ENCODE measurements at places on chromosomes 2 and 18. TPM values are rescaled to one million over a fixed set of nuclear protein-coding genes. Genes with fewer than 3 reads are reported as not detected.
A peak's percentile ranks its signal among the peaks of the same experiment; 100 is the strongest.

The RUFY4 gene
- total RNA-seq, result not detected

The SLC11A1 gene
- 0.35 TPM for total RNA-seq

The SLC5A6 gene
- total RNA-seq, result 49.0 TPM

The CABLES1 gene
- 10.0 TPM for total RNA-seq

The NEU4 gene
- 0.92 TPM for total RNA-seq

The EHD3 gene
- 1.8 TPM for total RNA-seq

The LDLRAD4 gene
- 1.2 TPM for total RNA-seq

The CFC1 gene
- total RNA-seq, result not detected

The GNLY gene
- total RNA-seq, result not detected

DNA sequence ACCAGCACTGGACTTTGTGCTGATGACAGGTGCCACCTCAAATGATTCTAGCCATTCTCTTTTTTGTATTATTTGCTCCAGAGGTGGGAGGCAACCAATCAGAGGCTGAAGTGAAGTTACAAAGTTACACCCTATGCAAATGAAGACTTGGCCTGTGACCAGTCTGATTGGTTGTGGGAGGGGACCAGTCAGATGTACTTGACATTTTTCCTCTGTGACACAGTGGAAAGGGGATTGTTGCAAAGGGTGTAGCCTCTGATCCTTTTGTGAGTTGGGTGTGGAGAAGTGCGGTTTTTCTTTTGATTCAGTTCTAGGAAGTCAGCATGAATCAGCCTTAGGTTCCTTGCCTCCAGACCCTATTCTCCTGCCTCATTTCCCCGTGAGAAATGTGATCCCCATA, 244.0 kb downstream of the ARL6IP6 start:
- no peak overlapping the region for H3K4me3 ChIP-seq
- H3K27ac ChIP-seq, result no peak overlapping the region
- H3K4me1 ChIP-seq, result no peaks in the 10 kb centered on the region
- no peak for DNase-seq

GRCh38 chr2:196935432-196935831, 8.9 kb upstream of the PGAP1 start:
- no peaks in the 10 kb centered on the region for H3K36me3 ChIP-seq
- no peaks in the 10 kb centered on the region for H3K4me1 ChIP-seq
- no peak overlapping the region for H3K4me3 ChIP-seq
- no peaks in the 10 kb centered on the region for H3K27me3 ChIP-seq
- no peak overlapping the region for H3K27ac ChIP-seq

DNA sequence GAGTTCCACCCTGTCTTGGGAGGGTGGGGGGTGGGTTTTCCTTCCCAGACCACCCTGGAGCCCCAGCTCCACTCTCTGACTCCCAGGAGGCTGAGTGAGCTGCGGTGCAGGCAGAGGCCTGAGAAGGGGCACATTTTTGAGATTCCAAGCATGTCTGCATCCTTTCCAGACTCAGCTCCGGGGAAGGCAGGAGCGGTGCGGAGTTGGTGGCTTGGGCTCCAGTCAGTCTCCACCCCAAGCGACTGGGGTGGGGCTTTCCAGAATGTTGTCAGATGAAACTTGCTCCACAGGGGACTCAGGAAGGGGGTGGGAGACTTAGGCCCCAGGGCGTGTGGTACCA, 44.2 kb upstream of the HS6ST1 start:
- DNase-seq, result peak; percentile 61
- H3K36me3 ChIP-seq, result no peaks in the 10 kb centered on the region
- no peak overlapping the region for H3K4me3 ChIP-seq
- no peaks in the 10 kb centered on the region for H3K27me3 ChIP-seq
- H3K27ac ChIP-seq, result no peak overlapping the region
- no peaks in the 10 kb centered on the region for H3K4me1 ChIP-seq

GRCh38 chr2:3405307-3405706, 25.8 kb downstream of the TRAPPC12 start:
- no peak for DNase-seq
- H3K27ac ChIP-seq, result no peak overlapping the region
- no peak overlapping the region for H3K4me3 ChIP-seq
- peaks cover 8% of the 10 kb centered on the region for H3K36me3 ChIP-seq

DNA sequence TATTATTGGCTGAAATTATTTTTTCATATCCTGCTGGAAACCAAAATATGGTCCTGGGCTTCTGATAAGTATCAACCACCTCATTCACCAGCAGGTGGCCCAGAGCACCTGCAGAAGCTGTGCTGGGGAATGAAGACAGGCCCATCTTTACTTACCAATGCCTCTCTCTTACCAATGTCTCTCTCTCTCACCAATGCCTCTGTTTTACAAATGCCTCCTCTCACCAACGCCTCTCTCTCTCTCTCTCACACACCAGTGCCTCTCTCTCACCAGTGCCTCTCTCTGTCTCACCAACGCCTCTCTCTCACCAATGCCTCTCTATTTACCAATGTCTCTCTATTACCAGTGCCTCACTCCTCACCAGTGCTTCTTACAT, 2.3 kb upstream of the MAL start:
- DNase-seq, result peak; percentile 64
- H3K4me3 ChIP-seq, result peak overlapping the region; percentile 4
- no peaks in the 10 kb centered on the region for H3K36me3 ChIP-seq
- H3K27ac ChIP-seq, result peak overlapping the region; percentile 19

GRCh38 chr2:176769021-176769420, 443.6 kb upstream of the HNRNPA3 start:
- no peaks in the 10 kb centered on the region for H3K4me1 ChIP-seq
- no peak overlapping the region for H3K4me3 ChIP-seq
- no peaks in the 10 kb centered on the region for H3K36me3 ChIP-seq

DNA sequence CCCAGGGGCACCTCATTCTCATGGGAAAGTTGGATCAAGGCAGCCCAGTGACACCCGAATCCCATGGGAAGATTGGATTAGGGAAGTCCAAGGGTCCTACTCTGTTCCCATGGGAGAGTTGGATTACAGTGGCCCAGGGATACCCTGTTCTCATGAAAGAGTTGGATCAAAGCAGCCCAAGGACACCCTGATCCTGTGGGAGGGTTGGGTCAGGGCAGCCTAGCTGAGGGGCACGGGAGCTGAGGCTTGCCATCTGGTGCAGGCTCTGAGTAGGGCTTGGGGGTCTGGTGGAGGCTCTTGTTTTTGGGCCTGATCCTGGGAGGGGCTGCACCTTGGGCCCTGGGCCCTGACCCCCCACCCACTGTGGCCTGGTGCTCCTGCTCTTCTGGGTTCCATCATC, 87.1 kb downstream of the ACKR3 start:
- no peaks in the 10 kb centered on the region for H3K27me3 ChIP-seq
- DNase-seq, result no peak
- H3K4me1 ChIP-seq, result peaks cover 18% of the 10 kb centered on the region
- H3K27ac ChIP-seq, result no peak overlapping the region
- no peak overlapping the region for H3K4me3 ChIP-seq

- H3K4me3 ChIP-seq, result peak overlapping the region; percentile 92
- H3K27me3 ChIP-seq, result no peaks in the 10 kb centered on the region
- peaks cover 16% of the 10 kb centered on the region for H3K36me3 ChIP-seq
- DNase-seq, result peak; percentile 52
- peaks cover 28% of the 10 kb centered on the region for H3K4me1 ChIP-seq
Observed at GRCh38 chr2:199955007-199955338, 318 bp downstream of the TYW5 start.

DNA sequence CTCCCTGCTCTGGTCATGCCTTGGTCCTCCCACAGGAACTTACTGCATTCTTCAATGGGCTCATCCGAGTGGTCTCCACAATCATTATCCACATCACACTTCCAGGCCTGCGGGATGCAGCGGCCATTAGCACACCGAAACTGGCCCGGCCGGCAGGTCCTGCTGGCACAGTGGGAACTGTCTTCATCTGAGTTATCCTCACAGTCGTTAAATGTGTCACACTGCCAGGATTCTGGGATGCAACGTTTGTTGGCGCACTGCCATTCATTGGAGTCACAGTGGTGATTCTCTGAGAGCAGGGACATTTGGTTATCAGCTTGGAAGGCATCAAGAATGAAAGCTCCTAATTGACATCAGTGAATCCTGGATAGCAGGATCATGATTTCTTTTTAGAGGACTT, 104.5 kb downstream of the DHRS9 start:
- DNase-seq, result no peak
- H3K4me1 ChIP-seq, result no peaks in the 10 kb centered on the region
- H3K27ac ChIP-seq, result no peak overlapping the region
- no peaks in the 10 kb centered on the region for H3K36me3 ChIP-seq

DNA sequence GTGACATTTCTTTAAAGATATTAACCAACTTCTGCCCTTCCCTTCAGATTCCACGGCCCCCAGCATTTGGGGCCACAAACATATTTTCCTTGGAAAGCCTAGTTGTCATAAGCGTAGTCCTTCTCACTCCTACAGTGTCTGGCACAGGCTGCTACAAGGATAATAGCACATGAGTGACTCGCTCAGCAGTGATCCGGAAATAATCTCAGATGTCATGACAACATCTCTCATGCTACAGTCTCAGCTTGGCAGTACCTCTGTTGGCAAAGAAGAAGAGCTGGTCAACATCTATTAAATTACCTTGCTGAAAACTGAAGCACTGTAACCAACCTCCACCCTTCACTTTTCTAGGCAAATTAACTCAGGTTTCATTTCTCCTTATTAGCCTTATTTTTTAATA, 351.7 kb downstream of the RAD51AP2 start:
- H3K4me3 ChIP-seq, result no peak overlapping the region
- H3K27ac ChIP-seq, result no peak overlapping the region
- H3K27me3 ChIP-seq, result no peaks in the 10 kb centered on the region
- peak; percentile 70 for DNase-seq
- no peaks in the 10 kb centered on the region for H3K36me3 ChIP-seq
- H3K4me1 ChIP-seq, result no peaks in the 10 kb centered on the region

- H3K27ac ChIP-seq, result no peak overlapping the region
- H3K4me1 ChIP-seq, result peaks cover 14% of the 10 kb centered on the region
- H3K4me3 ChIP-seq, result no peak overlapping the region
- no peak for DNase-seq
- no peaks in the 10 kb centered on the region for H3K27me3 ChIP-seq
- H3K36me3 ChIP-seq, result no peaks in the 10 kb centered on the region
Observed at GRCh38 chr18:59011289-59011688, 128.4 kb upstream of the SEC11C start.

GRCh38 chr2:178225006-178225805, 30.9 kb downstream of the OSBPL6 start:
- H3K27ac ChIP-seq, result no peak overlapping the region
- H3K36me3 ChIP-seq, result no peaks in the 10 kb centered on the region
- H3K4me1 ChIP-seq, result no peaks in the 10 kb centered on the region
- no peak overlapping the region for H3K4me3 ChIP-seq
- no peaks in the 10 kb centered on the region for H3K27me3 ChIP-seq

DNA sequence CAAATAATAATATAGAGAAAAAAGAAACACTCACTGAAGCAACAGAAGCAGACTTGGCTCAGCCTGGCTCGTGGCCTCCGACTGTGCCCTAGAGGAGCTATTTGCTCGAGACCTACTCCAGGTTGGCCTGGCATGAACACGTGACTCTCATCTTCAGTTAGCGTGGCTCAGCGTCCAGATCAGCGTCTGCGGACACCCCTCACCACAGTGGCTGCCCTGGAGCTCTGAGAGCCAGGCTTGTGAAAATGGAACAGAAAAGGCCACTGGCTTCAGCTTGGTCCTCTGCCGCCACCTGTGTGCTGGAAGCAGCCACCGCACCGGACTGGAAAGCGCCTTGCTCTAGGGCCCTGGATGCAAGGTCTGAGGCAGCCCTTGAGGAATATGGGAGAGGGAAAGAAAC, 1184.0 kb upstream of the GYPC start:
- H3K27ac ChIP-seq, result no peak overlapping the region
- H3K4me1 ChIP-seq, result no peaks in the 10 kb centered on the region
- H3K27me3 ChIP-seq, result no peaks in the 10 kb centered on the region
- H3K36me3 ChIP-seq, result no peaks in the 10 kb centered on the region
- DNase-seq, result peak; percentile 22
- no peak overlapping the region for H3K4me3 ChIP-seq

DNA sequence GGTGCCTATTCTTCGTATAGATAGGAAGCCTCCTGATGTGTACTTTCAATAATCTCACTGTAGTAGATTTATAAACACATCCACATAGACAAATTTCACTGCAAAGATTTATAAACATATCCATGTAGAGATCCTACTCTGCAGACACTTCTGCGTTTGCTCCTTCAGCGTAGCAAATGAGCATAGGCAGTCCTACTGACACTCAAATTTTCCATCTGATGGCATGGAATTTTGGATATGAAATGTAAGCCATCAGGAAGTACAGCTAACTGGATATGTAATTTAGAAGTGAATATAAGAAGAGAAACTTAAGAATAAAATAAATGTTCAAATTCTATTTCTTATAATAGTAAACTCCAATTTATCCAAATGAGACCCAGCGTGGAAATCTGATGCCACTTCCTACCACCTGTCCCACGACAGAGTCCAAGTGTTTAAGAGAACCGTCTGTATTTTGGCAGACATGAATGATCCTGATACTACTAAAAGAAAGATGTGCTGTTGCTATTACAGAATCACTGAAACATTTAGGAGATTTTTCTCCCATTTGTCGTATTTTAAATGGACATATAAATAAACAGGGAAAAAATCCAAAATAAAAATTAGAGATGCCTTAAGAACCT, 86.0 kb downstream of the DTNA start:
- no peaks in the 10 kb centered on the region for H3K27me3 ChIP-seq
- H3K4me3 ChIP-seq, result no peak overlapping the region
- no peaks in the 10 kb centered on the region for H3K36me3 ChIP-seq
- no peaks in the 10 kb centered on the region for H3K4me1 ChIP-seq

DNA sequence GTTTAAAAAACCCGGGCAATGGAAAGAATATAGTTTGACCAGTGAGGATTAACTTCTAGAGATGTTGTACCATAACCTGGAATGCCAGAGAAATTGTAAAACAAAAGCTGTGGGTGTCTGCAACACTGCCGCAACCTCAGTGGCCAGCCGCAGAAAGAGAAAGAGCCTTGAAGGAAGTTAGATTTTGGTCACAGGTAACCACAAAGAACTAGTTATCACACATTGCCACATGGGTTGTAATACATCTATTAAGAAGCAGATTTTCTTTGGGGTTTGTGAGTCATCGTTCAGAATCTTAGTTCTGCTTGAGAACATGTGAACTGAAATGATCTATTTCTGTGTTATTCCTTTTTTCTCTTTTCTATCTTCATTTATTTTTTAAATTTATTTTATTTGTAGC, 222.9 kb upstream of the AGAP1 start:
- H3K4me3 ChIP-seq, result no peak overlapping the region
- no peaks in the 10 kb centered on the region for H3K36me3 ChIP-seq
- peak; percentile 42 for DNase-seq
- H3K27ac ChIP-seq, result no peak overlapping the region

DNA sequence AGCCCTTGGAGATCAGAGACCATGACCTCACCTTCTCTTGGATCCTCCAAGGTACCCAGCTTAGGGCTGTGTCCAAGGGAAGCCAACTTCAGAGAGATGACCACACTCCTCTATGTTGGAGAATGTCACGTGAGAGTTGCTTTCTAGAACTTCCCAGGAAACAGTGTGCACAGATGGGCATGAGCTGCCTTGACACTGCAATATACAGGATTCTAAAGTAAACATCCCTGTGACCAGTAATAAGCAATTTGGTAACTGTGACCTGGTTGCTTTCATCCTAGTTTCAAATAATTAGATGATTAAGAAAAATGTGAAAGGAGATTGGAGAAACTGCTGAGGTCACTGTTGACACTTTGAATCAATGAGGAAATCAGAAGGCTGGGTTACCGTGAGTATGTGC, 181.1 kb upstream of the EPAS1 start:
- H3K4me1 ChIP-seq, result peaks cover 37% of the 10 kb centered on the region
- H3K4me3 ChIP-seq, result no peak overlapping the region
- no peaks in the 10 kb centered on the region for H3K27me3 ChIP-seq
- no peak for DNase-seq
